CD8-positive, alpha-beta memory T cell (primary cell): ENCODE measurements at places on chromosomes 7 and 10.

DNA sequence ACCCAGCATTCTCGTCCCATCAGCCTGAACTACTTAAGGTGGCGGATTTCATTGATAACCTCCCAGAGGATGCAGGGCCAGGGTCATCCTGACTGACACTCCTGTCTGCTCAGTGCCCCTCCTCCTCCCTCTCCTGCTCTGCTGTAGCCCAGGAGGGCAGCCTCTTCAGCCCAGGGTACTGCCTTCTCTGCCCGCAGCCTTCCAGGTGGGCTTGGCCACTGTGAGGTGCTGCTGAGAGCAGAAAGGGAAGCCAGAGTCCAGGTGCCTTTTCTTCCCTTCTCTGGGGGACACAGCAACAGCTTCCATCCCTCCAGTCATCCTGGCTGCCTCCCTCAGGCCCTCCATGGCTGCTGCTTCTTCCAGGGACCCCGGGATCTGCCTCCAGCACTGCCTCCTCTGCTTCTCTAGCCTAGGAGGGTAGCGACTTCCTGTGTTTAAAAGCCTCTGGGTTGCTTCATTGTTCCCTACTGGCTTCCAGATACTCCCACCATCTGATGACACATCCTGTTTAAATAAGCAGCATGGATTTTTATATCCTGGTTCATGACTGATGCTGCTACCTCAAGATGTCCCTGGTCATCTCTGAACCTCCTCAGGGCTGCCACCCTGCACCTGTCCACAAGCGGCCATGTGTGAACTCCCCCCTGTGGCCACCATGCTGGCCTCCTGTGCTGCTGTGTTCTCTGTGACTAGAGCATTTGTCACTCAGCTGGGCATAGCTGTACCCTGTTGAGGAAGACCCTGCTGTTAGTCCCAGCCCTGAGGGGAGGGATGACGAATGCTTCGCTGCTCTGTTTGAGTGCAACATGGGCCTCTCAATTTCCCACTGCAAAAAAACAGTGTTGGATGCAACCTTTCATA is 55.8 kb downstream of the AKR1C4 start:
- no peak for DNase-seq

DNA sequence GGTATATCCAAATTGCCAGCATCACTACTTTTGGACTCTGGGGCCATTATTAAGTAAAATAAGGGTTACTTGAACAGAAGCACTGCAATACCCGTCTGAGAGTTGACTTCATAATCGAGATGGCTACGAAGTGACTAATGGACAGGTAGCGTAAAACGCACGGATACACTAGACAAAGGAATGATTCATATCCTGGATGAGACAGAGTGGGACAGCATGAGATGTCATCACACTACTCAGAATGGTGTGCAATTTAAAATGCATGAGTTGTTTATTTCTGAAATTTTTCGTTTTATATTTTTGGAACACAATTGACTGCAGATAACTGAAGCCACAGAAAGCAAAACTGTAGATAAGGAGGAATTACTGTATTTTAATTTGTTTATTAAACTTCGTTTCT is 421.5 kb upstream of the LRGUK start:
- DNase-seq = no peak

- DNase-seq = no peak
Measured at GRCh38 chr10:51699145-51699474, 285 bp downstream of the CSTF2T start.

DNA sequence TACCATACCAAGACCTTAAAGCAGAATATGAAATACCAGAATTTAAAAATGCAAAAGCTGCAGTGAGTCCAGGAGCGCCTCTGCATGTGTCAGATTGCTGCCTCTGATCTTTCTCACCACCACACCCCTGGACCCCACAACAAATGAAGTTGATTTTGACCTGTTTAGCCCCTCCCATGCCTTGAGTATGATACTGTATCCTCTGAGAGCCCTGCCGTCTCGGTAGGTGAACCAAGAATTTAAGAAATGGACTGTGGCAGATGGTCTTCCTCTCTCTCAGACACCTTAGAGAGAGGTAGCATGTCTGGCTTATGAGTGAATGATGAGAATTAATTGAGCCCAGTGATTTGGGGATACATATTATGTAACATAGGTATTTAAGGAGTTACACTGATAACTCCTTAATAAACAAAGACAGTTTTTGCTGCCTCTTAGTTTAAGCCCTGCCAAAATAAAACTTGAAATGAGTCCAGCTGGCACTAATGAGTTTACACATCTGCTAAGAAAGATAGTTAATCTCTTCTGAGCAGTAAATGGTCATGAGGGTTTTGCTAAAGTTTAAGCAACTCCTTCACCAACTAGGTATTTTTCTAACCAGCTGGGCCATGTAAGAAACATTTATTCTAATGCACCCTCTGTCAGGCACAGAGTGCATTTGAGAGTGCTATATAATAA is 4.5 kb upstream of the TFPI2 start:
- no peak for DNase-seq
